ENCODE measurements at places on chromosomes 13 and 19.

DNA sequence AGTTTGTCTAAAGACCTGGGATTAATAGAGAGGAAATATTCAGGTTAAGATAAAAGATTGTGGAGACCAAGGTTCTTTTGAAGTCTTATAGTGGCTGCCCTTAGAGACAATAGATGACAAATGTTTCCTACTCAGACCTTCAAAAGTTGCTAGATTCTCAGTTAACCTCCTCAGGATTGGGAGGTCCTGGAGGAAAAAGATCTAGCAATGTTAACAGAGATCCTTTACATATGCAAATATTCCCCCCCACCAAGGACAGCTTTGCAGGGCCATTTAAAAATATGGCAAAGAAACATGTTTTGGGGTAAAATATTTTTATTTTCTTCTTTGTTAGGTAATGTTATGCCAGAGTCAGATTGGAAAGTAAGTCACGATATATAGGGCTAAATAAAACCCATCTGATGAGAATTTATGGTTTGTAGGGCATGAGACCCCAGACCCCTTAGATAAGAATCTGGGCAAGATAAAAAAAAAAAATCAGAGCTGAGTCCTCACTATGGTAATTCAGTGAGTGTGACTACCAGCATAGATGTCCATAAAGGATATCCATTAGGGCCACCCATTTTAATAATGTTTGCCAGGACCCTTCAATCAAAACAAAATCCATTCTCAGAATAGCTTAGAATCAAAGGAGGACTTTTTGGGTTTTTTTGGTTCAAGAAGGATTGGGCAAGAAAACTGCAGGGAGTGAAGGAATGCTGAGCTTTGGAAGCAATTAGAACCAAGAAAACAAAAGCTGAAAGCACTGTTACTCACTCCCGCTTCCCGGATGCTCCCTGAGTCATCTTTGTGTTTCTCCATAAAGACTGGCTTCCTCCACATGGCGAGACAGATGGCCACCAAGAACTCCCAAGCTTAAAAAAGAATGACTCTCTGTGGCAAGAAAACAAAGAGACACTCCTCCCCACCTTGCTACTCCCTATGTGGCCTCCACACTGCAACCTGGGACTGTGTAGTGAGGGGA is 28.2 kb downstream of the VSTM1 start:
- no peak for DNase-seq

GRCh38 chr19:18995804-18996241 is 37.5 kb downstream of the SUGP2 start:
- no peak for DNase-seq

DNA sequence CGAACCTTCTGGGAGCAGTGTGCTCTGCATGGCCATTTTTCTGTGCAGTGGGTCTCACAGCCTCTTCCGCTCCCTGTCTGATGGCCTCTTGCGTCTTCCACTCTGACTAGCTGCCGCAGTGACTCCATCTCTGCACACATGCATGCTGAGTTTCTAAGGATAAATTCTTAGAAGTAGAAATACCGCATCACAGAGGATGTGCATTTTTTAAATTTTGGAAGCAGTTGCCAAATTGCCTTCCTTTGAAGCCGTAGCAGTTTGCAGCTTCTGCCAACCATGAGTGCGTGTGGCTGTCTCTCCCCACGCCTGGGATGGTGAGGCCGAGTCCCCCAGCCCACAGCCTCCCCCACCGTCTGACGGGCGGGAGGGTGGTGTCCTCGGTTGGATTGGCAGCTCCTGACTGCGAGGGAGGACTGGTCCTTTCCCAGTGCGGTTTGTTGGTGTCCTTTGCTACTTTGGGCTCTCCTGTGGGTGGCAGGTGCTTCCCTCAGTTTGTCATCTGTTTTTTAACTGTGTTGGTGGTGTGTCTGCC is 9.8 kb downstream of the FZR1 start:
- DNase-seq: no peak

DNA sequence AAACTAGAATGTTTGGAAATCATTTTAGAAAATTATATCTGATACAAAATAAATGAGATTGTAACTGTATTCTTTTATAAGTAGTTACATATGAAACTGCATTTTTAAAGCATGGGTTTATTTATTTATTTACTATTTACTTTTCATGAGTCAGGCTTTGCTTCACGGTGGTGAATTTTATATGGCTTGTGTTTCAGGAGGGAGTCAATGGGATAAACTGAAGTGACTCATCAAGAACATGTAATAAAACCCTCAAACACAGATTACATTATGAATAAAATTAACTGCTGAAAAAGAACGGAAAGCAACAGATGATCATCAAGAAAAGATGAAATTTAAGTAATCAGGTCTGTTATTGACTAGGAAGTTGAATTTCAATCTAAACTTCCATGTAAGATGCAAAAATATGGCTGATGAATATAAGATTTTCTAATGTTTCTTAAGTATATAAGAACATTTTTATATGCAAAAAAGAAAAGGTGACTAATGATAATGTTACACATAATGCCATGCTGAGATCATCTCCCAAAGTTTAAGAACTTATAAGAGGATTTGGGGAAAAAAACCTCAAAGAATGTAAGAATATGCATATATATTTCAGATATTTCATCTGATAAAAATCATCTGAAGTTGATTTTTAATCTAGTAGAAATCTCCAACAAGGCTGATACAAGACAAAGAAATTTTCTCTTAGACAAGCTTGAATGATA is 383.6 kb downstream of the SLITRK1 start:
- DNase-seq: no peak

DNA sequence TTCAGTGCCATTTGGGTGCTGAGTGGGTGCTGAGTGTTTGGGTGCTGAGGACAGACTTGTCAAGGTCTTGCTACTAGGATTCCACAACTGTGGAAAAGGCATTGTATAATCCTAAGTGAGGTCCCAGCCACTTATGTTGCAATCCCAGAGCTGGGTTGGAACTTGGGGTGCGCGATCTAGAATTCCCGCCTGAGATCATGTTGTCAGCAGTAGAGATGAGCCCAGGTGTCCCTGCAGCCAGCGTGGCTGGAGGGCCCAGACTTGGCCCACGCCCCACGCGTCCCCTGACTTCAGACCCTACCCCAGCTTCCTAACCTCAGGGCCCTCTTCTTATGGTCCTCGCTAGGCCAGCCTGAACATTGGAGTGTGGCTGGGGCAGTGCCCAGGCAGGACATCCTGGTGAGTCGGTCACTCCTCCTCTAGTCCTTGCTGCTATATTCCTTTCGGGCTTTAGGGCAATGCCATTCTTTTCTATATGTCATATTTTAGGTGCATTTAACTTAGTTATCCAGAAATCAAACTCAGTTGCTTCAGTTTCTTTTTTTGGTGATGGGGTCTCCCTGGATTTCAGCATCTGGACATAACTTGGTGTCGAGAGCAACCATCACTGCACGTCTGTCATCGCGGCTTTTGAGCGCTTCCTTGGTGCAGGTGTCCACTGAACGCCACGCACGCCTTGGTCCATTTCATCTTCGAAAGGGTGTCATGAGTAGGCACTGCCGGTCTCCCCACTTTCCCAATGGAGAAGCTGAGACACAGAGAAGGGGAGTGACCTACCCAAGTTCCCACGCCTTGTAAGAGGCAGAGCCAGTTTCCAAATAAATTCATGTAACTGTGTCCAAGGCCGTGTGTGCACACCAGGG is 46.4 kb upstream of the F7 start:
- DNase-seq: no peak

DNA sequence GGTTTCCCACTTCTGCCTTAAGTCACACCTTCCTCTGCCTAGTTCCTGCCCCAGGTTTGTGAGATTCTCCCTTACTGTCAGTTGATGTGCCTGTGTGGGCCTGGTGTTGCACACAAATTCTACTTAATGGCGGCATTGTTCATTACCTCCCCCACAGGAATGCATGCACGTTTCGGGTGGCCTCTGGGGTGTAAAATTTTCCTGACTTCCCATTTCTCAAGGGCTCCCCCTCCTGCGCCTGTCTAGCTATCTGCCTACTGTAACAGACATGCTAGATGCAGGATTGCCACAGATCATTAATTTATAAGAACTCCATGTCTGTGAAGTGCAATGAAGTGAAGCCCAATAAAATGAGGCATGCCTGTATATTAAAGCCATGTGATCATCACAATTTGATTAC is 1466.3 kb downstream of the PCDH9 start:
- DNase-seq: no peak

GRCh38 chr13:94329277-94329676 is 150.2 kb downstream of the DCT start:
- no peak for DNase-seq

GRCh38 chr13:111844222-111844671 is 222.7 kb upstream of the SOX1 start:
- no peak for DNase-seq
